EL (cell line): ENCODE measurements at places on chromosomes 3 and 15.

GRCh38 chr3:105284876-105285275 is 81.8 kb upstream of the ALCAM start:
- peak; percentile 15 for DNase-seq

DNA sequence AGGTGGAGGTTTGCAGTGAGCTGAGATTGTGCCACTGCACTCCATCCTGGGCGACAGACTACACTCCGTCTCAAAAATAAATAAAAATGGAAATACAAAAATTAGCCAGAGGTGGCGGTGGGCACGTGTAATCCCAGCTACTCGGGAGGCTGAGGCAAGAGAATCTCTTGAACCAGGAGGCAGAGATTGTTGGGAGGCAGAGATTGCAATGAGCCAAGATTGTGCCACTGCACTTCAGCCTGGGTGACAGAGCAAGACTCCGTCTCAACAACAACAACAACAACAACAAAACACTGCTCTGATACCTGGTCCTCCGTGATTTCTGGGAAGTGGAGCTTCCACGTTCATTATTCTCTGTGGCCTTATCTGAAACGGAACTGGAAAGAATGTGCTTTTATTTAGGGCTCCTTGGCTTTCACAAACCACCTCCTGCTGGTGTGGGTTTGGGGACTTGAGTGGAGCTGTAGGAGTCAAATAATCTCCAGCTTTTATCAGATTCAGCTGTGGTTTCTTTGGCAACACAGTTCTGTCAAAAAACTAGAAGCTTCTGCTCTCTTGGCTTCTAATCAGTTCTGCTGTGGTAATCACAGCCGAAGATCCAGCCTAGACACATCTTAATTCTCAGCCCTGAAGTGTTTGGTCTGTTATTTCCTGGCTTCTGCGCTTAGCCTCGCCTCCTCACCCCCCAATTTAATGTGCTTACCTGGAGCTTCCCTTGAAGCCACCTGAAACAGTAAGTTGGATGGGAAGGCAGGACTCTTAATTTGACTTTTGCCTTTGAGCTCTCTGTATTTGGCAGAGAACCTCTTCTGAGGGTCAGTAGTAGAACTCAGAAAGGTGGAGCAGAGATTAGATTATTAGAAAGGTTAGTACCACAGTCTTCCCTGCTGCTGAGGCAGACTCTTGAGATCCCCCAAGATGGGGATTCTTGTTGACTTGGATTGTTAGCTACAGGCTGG is 21.4 kb downstream of the IRAK2 start:
- no peak for DNase-seq

DNA sequence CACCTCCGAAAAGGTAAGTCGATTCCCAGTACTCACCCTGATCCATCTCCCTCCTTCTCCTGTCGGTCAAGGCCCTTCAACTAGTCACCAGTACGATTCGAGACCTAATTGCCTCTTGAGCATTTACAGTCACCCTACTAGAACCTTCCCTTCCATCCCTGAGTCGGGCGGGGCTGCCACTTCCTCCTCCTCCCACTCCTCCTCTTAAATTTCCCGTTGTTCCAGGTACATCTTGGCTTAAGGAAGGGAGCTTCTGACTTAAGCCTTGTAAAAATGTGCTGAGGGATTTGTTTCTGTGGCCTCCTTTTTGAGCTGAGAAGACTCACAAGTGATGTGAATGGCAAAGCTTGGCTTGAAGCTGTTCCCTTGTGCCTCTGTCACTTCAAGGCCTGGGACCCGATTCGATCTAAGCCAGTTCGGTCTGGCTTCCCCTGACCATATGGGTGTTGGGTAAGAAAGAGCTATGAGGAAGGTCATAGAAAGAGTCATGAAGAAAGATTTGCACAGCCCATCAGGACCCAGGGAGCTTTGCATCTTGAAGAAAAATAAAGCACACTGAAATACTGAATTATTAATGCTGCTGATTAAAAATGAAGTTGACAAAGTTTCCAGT is 28.1 kb downstream of the LCMT2 start:
- DNase-seq: no peak

GRCh38 chr15:101272584-101272983 is 4.7 kb downstream of the SELENOS start:
- DNase-seq: no peak

DNA sequence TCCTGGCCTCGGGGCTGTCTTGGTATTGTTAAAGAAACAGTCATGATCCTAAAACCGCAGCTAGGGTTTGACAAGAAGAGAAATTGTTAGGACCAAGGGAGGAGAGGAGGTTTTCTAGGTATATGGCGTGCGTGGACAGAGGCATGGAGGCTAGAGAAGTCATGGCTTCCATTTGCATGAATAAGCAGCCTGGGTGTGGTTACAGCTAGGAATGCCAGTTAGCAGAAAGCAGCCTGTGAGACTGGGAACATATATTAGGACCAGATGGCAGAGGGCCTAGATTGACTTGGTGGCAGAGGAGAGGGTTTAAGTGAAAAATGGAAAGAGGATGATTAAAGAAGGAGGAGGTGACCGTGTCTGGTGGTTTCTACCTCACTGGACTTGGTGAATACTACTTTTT is 573.6 kb upstream of the ARRDC4 start:
- DNase-seq: no peak

DNA sequence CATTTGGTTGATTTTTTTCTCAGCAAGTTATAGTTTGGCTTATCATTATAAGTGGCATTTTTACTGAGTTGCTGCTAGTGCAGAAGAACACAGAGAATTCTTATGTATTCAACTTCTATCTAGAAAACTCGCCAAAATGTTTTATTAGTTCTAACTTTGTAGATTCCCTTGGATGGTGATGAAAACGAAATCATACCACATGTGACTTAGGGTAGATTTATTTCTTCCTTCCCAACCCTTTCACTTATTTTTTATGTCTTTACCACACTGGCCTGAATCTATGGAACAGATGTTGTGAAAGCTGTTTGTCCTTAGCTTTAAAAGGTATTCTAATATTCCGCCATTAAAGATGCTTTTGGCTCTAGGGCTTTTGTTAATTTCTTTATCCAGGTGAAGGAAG is 503.3 kb upstream of the CFAP20DC start:
- DNase-seq: no peak

GRCh38 chr3:36538136-36538749 is 157.9 kb downstream of the STAC start:
- DNase-seq: no peak

DNA sequence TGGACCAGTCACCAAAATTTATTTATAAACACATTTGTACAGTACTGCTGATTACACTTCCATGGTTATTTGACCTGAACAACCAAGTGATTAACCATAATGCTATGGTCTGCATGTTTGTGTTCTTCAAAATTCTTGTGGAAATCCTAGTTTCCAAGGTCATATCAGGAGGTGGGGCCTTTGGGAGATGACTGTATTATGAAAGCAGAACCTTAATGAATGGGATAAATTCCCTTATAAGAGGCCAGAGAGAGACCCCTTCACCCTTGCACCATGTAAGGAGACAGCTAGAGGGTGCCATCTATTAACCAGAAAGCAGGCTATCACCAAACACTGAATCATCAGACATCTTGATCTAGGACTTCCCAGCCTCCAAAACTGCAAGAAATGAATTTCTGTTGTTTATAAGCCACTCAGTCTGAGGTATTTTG is 1.9 kb downstream of the SCAPER start:
- DNase-seq: peak; percentile 59

- no peak for DNase-seq
These were observed 45.0 kb upstream of the GK5 start for GRCh38 chr3:142270407-142270806.

GRCh38 chr3:157087780-157088600 is 72.0 kb downstream of the CCNL1 start:
- DNase-seq: no peak

GRCh38 chr15:94041746-94042145 is 189.6 kb upstream of the MCTP2 start:
- DNase-seq: no peak

GRCh38 chr3:12630292-12630691 is 33.6 kb downstream of the RAF1 start:
- DNase-seq: no peak

- DNase-seq: no peak
These were observed 518.2 kb upstream of the NAALADL2 start for GRCh38 chr3:174340624-174341587.

GRCh38 chr3:74332165-74332564 is 282.3 kb downstream of the CNTN3 start:
- DNase-seq: no peak

DNA sequence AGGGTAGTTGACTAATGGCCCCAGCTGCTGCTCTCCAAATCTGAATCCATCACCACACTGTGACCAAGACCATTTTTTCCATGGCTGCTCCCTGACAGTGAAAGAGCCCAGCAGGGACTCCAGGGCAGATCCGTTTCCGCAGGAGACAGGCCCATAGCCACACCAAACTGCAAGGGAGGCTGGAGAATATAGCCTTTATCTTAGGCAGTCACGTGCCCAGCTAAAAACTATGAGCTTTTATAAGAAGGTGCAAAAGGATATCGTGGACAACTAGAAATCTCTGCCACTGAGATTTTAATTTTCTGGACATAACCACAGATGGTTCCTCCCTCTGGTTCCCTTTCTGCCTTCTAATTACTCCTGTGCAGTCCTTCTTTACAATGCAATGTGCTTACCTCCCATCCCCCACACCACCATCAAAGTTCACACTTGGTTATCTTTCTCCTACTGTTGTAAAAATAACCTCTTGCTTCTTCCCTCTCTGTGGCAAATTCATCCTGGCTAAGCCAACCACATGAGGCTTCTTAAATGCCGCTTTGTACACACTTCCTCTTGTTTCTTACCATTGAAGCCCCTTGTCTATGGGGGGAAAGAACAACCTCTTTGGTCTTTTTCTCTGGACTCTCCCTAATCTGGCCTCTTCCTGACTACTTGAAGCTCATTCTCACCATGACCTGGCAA is 233.7 kb downstream of the SHQ1 start:
- DNase-seq: no peak

- peak; percentile 85 for DNase-seq
These were observed 72.4 kb downstream of the TBC1D2B start for GRCh38 chr15:78004919-78005634.

GRCh38 chr15:88834211-88834812 is 31.1 kb downstream of the ACAN start:
- peak; percentile 45 for DNase-seq

- peak; percentile 56 for DNase-seq
These were observed 666 bp downstream of the SNX33 start for GRCh38 chr15:75648156-75649000.

DNA sequence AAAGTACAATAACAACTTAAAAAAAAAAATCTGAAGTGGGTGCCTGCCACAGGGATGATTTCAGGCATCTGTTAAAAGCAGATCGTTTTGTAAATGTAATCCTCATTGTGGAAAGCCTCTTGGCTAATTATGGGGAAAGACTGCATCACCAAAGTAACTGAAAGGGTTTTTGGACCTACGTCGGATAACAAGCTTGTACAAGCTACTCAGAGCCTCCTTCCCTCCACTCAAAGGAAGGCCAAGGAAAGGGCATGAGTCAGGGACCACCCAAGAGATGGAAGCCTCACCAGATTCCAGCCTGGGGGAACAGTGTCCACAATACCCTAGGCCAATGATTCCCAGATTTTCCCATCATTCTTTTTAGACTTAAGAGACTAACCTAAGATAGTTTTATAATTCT is 84.3 kb downstream of the ATP1B3 start:
- peak; percentile 67 for DNase-seq

DNA sequence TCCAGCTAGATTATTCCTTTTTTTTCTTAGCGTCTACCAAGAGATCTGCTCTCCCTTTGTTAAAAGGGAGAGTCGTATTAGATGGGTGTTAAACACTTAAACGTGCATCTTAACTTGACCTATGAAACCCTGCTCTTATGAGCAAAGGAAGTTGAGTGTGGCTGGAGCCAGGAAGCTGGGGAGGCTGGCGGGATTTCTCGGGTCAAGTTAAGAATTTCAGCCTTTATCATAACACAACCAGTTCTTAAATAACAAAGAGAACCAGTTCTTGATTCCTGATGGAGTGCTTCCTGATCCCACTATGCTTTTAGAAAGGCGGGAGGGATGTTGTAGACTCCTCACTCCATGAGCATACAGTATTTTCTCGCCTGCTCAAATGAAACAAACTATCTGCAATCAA is 215.1 kb downstream of the ITPR1 start:
- DNase-seq: no peak

DNA sequence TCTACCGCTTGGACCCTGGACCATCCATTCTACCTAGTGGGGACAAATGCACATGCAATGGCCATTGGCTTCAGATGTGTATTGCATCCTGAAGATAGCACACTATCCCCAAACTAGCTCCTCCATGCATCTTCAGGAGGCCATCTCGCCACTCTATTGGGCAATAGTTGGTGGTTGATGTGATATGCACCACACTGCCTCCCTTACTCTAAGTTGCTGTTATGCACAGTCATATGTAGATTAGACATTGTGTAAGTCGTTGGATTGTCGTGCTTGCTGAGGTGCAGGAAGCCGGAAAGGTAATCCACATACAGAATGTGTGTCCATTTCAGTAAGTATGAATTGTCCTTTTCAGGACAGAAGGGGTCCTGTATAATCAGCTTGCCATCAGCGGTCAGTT is 26.7 kb upstream of the PLA2G4D start:
- DNase-seq: no peak

- DNase-seq: no peak
These were observed 173.7 kb downstream of the PDE8A start for GRCh38 chr15:85155360-85155759.

GRCh38 chr3:25783661-25784512 is 644 bp upstream of the NGLY1 start:
- peak; percentile 44 for DNase-seq

DNA sequence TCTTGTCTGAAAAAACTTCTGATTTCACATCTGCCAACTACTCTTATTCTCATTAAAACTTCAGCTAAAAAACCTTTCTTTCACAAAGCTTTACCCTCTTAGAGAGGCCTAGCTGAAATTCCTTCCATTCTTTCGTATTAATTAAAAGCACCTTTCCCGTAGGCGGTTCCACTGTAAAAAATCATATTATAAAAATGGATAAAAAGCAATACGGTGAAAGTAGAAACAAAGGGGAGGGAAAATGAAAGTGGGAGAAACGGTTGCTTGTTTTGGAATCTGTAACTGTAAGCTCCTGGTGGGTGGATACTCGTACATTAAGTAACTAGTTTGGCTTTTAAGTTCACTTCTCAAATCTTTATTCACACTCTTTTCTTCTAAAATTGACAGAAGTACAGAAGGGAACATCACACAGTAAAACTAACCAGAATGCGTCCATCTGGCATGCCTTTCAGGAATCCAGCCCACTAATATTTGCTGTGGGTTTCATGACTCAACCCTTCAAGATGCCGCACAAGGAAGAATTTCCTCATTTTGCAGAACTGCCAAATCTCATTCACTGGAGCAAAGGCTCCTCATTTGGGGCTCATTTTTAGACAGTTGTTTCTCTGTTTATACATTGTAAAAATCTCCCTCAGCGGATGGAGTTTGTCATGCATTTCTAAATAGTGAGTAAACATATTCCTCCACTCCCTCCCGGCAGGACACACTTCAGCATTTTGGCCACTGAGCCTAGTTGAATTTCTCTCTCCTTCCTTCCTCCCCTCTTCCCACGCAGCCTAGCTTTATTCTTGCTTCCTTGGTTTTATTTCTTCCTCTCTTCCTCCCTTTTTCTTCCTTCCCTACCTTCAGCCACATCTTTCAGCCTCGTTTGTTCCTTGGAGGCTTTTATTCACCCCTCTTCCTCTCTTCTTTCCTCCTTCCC is 419.5 kb upstream of the NAALADL2 start:
- DNase-seq: peak; percentile 98
